Left ventricle myocardium inferior (tissue), 1 donor: ENCODE measurements at places on chromosomes 4 and X. TPM values are rescaled to one million over a fixed set of nuclear protein-coding genes. Genes with fewer than 3 reads are reported as not detected.

GRCh38 chr4:34108391-34108790 is 2135.9 kb downstream of the ARAP2 start:
- DNase-seq: no peak

CLCN4 gene
- 36.1 TPM for total RNA-seq

BEND4 gene
- not detected for total RNA-seq

GRCh38 chr4:67160394-67160793 is 384.9 kb downstream of the CENPC start:
- DNase-seq: no peak

ADAMTS3 gene
- 0.60 TPM for total RNA-seq

PCDH10 gene
- 0.14 TPM for total RNA-seq

DNA sequence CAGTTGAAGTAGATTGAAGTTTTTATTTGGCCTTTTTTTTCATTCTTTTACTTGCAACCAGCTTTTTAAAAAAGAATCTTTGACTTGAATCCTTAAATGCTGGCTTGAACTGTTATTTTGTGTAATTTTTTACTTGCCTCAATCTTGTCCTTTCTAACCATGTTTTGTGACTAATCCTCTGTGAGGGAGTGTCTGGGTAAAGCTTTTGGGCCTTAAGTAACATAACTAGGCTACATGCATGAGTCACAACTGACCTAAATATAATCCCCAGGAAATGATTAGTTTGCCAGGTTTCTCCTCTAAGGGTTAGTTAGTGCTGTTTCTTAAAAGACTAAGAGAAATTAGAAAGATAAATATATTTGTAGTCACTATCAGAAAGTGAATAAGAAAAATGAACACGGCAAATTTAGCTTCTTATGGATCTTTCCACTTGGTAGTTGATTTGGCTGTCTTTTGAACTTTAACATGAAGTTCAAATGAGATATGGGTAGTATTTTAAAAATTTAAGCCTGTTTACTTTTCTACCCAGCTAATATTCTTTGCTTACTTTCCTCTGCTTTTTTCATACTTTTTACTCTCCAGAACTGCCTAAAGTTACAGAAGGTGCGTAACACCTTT is 13.0 kb downstream of the EXOC1 start:
- no peak for DNase-seq

DRD5 gene
- not detected for total RNA-seq

GRCh38 chrX:1341545-1342184 is 5.1 kb downstream of the IL3RA start:
- no peak for DNase-seq

- no peak for DNase-seq
These were observed 64.9 kb downstream of the HMGB2 start for GRCh38 chr4:173269280-173269679.

DNA sequence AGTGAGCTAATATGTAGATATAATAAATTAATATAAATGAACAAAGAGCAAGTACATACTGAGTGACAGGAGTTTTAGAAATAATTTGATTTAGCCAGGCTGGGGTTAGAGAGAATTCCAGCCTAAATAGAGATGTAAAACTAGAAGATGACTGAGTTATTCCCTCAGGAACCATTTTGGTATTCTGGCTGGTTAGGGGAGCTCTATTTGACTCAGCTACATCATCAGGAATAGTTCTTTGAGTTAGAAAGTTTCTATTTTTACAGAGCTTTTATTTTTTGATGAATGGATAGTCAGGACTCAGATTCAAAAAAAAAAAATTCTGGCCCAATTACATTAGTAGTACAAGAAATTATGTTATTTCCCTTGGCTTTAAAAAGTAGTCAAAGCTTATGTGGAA is 180.4 kb upstream of the MID1 start:
- DNase-seq: no peak

VEGFC gene
- total RNA-seq: 7.5 TPM

TGIF2LX gene
- not detected for total RNA-seq

- no peak for DNase-seq
These were observed 179.5 kb upstream of the GATB start for GRCh38 chr4:151940291-151940690.

- DNase-seq: no peak
These were observed 41.3 kb upstream of the STAG2 start for GRCh38 chrX:123920105-123920785.

DNA sequence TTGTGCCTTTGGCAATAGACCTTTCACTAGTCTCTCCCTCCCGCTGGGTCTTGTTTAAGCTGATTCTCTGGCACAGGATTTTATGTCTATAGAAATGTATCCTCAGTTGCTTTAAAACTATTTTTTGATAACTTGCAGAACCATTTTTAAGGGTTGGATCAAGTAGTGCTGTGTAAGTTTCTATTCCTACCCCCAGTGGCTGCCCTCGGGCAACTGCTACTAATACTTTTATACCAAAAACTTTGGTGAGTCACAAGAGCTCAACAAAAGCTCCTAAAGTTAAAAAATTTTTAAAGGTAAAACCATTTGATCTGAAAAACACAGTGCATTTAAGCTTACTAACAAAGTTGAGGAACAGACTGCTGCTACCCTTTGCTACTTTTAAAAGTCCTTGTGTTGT is 1460.6 kb upstream of the PCDH7 start:
- DNase-seq: no peak

PNCK gene
- 6.1 TPM for total RNA-seq

UNC5C gene
- 2.0 TPM for total RNA-seq

DNA sequence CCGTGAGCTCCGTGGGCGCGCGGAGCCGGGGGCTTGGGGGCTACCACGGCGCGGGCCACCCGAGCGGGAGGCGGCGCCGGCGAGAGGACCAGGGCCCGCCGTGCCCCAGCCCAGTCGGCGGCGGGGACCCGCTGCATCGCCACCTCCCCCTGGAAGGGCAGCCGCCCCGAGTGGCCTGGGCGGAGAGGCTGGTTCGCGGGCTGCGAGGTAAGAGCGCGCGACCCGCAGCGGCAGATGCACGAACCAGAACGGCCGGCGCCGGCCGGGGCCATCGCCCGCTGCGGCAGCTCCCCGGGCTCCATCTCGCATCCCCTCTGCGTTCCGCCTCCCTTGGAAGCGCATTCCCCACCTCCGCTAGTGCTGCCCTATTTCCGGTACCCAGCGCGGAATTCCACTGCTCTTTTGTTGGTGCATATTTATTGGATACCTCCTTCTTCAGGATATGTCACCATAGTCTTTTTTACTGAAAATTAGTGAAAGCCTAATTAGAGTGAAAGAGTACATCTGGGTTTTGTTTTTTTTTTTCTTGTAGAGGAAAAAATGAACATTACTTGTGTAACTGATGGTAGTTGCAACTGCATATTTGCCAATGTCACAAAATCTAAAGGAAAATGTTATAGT is 797 bp downstream of the PKD2 start:
- DNase-seq: peak; percentile 43

DNA sequence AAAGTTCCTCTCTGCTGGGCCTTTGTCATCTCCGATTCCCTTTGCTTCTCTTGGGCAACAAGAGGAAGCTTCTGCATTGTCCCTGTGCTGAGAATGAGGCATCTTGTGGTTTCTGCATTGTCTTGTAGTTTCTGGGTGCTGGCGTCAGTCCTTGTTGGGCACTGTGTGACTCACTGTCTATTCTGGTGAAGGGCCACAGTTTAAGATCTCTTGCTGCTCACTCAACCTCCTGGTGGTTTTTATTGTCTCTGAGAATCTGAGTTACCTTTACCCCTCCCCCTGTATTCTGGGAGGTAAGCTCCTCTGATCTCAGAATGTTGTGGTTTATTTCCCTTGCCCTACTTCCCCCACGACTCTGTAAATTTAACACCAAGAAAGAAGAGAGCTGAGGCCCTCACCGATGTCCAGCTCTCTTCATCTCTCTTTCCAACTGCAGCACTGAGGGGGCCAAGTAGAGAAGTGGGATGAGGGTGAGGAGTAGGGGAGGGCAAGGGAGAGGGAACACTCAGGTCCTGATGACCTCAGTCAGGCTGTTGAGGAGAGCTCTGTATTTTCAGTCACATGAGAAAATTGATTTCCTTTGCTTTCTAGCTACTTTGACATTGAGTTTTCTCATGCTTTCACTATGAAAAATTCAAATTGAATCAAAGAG is 441.6 kb upstream of the PITX2 start:
- no peak for DNase-seq

MAP7D3 gene
- total RNA-seq: 13.8 TPM

ABCG2 gene
- total RNA-seq: 1.6 TPM

CSN1S1 gene
- total RNA-seq: not detected

- DNase-seq: no peak
These were observed 63.3 kb downstream of the MOSPD2 start for GRCh38 chrX:14936561-14936960.

GRCh38 chrX:44062840-44063239 is 89.7 kb upstream of the NDP start:
- DNase-seq: no peak

GRCh38 chrX:10854594-10854993 is 234.2 kb upstream of the MID1 start:
- no peak for DNase-seq
